ENCODE measurements at places on chromosomes 6 and 20.
A peak's percentile ranks its signal among the peaks of the same experiment; 100 is the strongest.

- no peak for DNase-seq
These were observed 116.6 kb downstream of the CBLN4 start for GRCh38 chr20:55888685-55889084.

DNA sequence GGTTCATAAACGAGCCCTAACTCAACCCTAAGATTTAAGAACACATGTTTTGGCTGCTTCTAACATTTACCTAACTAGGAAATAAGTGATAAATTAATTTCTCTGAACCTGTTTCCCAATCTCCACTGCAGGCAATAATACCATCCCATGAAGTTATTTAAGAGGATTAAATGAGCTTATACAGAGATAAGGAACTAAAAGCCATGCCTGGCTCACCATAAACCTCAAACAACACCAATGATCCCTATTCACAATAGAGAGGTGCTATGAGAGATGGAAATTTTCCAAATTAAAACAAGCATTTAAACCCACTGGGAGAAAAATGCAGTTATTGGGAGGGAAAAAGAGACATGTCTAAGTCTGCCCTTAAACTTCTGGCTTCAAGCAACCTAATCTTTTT is 33.9 kb upstream of the KLHL31 start:
- DNase-seq, result no peak

- no peak for DNase-seq
These were observed 85.3 kb downstream of the TBC1D7 start for GRCh38 chr6:13243033-13243432.

DNA sequence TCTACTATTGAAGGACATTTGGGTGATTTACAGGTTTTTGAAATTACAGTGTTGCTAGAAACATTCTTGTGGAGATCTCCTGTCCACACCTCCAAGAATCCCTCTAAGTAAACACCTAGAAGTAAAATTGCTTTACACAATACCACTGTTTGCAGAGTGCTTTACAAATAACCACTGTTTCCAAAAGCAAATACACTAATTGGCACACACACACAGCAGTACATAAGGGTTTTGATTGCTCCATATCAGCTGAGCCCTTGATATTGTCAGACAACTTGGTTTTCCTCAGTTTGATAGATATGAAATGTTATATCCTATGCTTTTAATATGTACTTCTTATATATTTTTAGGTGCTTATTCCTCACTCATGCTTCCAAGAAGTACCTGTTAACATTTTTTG is 6.3 kb downstream of the HMGN4 start:
- DNase-seq, result peak; percentile 33

- no peak for DNase-seq
These were observed 17.2 kb downstream of the ZDHHC14 start for GRCh38 chr6:157398151-157398550.
